Activated naive CD4-positive, alpha-beta T cell treated with Interleukin-2 at 50 U/mL for 16 hours (primary cell): ENCODE measurements at places on chromosomes 13 and 19.

- no peak for DNase-seq
These were observed 1449.8 kb upstream of the MIR17HG start for GRCh38 chr13:89897681-89898080.

DNA sequence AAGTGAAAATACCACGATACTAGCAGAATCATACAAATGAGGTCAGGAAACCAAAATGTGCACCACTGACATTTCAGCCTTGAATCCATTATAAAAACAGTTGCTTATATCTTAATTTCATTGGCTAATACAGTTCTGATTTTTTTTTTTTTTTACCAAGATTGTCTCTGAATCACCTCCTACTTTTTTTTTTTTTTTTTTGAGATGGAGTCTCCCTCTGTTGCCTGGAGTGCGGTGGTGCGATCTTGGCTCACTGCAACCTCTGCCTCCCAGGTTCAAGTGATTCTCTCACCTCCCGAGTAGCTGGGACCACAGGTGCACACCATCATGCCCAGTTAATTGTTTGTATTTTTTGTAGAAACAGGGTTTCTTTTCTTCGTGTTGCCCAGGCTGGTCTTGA, 270.2 kb downstream of the LMO7 start:
- no peak for DNase-seq

GRCh38 chr19:55695511-55696290, 20.7 kb downstream of the EPN1 start:
- no peak for DNase-seq

- DNase-seq, result peak; percentile 56
These were observed 89.4 kb upstream of the RAP2A start for GRCh38 chr13:97344265-97345175.

DNA sequence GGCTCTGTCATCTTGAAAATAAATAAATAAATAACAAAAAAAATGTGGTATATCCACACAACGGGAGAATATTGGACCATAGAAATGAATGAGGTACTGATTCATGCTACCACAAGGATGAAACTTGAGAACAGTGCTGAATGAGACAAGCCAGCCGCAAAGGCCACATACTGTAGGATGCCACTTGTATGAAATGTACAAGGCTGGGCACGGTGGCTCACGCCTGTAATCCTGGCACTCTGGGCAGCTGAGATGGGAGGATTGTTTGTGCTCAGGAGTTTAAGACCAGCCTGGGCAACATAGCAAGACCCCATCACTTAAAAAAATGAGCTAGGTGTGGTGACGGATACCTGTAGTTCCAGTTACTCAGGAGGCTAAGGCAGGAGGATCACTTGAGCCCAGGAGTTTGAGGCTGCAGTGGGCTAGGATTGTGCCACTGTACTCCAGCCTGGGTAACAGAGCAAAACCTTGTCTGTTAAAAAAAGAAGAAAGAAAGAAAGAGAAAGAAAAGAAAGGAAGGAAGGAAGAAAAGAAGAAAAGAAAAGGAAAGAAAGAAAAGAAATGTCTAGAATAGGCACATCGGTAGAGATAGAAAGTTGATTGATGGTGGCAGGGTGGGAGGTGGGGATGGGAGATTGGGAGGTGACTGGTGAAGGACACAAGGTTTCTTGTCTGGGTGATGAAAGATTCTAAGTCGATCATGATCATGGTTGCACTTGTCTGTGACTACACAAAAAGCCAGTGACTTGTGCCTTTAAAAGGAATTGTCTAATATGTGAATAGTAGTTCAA, 20.3 kb downstream of the HPN start:
- no peak for DNase-seq

GRCh38 chr13:66195238-66195637, 1034.9 kb downstream of the PCDH9 start:
- DNase-seq, result no peak

GRCh38 chr13:46387064-46387851, at the start of gene RUBCNL:
Gene RUBCNL, minus strand, starts transcription at chr13:46387252. Its CDS starts 14,777 bp downstream, at chr13:46372475.
- DNase-seq, result peak; percentile 25

GRCh38 chr19:7549429-7550148, 14.1 kb downstream of the PNPLA6 start:
- DNase-seq, result no peak

GRCh38 chr19:13262450-13262849, 112.2 kb downstream of the IER2 start:
- no peak for DNase-seq
